ENCODE measurements at places on chromosomes 1 and 21.

DNA sequence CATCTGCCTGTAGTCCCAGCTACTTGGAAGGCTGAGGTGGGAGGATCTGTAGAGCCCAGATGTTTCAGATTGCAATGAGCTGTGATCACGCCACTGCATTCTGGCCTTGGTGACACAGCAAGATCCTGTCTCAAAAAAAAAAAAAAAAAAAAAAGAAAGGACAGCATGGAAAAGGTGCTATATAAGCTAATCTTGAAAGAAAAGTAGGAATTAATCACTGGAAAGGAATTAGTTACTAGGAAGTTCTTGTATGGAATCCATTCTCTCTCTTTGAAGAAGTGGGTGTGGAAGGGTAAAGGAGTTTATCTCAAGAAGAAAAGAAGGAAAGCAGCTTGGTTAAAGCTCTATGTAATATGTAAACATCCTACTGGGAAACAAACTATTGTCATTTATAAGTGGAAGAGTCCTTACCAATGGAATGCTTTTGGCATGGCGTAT, 339.2 kb downstream of the DPYD start:
- no peak for DNase-seq

DNA sequence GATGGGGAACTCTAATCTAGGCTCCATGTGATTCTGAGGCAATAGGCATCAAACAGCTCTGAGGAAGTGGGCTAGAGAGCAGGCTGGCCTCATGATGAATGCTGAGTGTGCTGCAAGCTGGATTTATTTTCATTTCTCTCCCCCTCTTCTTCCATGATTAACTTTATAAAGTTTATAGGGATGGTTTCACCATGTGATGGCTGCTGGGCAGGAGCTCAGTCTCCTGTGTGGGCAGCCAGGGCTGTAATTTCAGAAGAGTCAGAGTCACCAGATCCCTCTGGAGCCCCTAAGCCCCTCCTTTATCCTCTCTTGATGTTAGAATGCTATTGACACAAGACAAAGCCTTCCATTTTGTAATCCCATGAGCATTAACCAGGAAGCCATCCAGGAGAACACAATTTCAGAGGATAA, 143.6 kb downstream of the CNIH3 start:
- DNase-seq = no peak

DNA sequence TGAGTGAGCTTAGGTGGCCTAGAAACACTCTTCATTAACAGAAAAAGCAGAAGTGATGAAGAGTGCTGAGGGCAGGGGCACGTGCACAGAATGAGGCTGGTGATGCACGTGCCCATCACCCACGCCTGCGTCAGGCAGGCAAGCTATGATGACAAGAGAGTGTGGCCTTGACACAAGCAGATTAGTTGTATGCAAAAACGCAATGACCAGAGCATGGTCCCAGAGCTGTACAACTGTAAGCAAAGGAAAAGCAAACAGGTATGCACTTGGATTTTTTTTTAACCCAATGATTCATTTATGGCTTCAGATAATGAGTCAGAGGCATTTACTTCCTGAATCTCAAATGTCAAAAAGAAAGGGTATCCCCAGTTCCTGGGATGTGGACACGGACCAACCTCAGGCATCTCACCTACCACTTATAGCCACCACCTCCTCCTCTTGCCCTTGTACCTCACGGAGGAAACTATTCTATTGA, 9.1 kb upstream of the TMEM61 start:
- DNase-seq = peak; percentile 72

GRCh38 chr1:62585469-62586155, 11.7 kb upstream of the ANGPTL3 start:
- no peak for DNase-seq

GRCh38 chr1:227260433-227260832, 57.9 kb downstream of the CDC42BPA start:
- no peak for DNase-seq

DNA sequence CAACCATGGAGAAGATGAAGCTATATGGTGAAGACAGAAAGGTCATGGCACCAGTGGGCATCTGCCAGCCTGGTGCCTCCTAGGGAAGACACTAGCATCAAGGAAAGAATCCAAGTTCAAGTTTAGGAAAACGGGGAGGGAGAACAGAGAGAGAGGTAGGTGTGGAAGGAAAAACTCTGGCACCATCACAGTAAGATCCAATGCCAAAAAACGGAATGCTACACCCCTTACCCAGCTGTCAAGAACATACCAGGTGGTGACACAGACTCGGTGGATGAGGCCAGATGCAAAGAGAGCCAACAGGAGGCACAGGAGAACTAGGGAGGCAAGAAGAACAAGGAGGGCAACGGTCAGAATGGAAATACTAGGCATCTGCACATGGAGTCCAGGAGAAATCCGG, 3.6 kb downstream of the KRTCAP2 start:
- no peak for DNase-seq

DNA sequence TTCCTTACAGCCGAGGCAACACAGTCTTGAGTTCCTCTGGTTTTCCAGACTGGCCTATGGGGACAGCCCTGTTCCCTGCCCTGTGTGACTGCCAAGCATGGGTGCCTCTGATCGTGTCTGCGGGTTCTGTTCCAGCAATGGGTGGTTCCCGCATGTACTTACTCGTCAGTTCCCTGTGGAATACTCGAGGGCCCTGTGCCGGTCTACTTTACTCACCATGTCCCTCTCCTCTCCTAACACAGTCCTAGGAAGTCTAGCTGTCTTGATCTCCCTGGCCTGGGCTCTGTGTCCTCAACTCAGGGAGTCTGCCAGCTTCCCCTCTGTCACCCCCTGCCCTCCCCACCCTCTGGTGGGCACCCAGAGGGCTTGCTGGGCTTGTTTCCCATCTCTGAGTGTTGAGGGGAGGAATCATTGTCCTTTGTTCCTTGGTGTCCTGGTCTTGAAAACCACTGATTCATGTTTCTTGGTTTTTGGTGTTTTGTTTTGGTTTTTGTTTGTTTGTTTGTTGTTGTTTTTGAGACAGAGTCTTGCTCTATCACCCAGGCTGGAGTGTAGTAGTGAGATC, 36.0 kb downstream of the TRAPPC10 start:
- DNase-seq = no peak

- no peak for DNase-seq
Observed at GRCh38 chr1:153438599-153438998, 21.9 kb downstream of the S100A7 start.

DNA sequence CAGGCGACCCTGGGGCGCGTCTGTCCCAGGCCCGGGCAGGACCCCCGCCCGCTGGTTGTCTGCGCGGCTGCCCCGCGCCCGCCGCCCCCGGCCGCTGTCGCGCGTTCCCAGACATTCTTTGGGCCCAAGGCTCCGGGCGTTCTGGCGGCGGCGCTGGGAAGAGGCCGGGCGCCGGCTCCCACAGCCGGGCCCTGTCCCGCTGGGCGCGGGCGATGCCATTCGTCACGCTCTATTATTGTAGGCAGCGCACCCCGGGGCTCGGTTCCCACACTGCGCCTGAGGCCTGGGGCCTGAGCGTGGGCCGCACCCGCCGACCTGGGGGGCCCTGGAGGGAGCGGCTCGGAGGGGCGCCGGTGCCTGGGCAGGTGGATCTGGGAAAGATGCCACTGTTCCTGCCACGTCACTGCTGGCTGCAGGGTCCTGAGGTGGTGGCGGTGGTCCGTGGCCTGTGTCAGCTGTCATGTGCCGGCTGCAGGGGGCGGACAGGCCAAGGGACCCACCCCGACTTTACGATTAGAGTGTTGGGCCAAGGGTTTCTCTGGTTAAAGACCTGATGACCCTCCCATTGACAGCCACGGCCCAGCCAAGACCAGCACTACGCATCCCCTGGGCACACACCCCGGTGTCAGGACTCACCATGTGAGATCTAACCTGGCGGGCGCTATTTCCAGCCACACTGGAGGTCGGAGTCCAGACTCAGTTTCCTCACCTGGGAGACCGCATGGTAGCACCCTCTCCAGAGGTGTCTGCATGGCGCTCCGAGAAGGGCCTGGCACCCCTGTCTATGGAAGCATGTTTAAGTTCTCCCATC, 55.1 kb upstream of the ADARB1 start:
- no peak for DNase-seq

GRCh38 chr1:23403735-23404486, 20.6 kb downstream of the TCEA3 start:
- peak; percentile 86 for DNase-seq

GRCh38 chr1:63653976-63654375, 60.8 kb downstream of the PGM1 start:
- DNase-seq = no peak

DNA sequence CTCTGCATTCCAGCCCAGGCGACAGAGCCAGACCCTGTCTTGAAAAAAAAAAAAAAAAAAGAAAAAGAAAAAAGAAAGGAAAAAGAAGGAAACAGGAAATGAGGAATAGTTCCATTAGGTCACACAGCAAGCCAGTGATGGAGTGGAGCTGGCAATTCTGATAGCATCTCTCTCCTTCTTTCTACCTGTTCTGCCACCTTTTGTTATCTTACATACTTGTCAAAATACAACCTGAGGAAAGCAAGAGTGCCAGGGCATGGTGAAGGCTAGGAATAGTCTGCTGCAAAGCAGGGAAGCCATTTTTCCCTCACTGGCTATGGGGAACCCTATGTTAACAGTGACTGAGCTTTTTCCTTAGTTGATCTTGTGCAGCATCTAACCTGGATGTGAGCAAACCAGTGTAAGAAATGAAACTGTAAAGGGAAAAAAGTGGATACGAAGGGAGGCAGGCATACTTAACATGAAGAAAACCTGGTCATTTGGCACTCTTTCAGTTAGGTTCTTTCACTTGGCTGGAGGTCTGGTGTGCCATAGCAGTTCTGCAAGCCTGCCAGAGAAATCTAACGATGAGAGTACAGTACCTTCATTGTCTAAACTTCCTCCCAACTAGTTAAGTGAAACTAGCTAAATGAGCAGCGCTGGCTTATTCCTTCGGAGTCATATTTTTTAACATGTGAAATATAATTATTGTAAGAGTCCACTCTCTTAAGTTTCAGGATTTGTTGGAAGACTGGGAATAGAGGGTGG, 17.9 kb upstream of the THEM5 start:
- no peak for DNase-seq

GRCh38 chr1:30734580-30734979, 11.2 kb upstream of the MATN1 start:
- DNase-seq = no peak

GRCh38 chr1:7632681-7633080, 138.4 kb upstream of the VAMP3 start:
- DNase-seq = no peak

GRCh38 chr1:61089338-61089737, 7.0 kb downstream of the NFIA start:
- no peak for DNase-seq

- DNase-seq = peak; percentile 59
Observed at GRCh38 chr1:10679496-10680220, 116.8 kb downstream of the CASZ1 start.

- peak; percentile 25 for DNase-seq
Observed at GRCh38 chr1:117753652-117754051, 147.8 kb downstream of the TENT5C start.

- DNase-seq = no peak
Observed at GRCh38 chr1:226679262-226679661, 59.8 kb downstream of the ITPKB start.

- DNase-seq = no peak
Observed at GRCh38 chr21:39796466-39796865, 51.5 kb downstream of the IGSF5 start.

DNA sequence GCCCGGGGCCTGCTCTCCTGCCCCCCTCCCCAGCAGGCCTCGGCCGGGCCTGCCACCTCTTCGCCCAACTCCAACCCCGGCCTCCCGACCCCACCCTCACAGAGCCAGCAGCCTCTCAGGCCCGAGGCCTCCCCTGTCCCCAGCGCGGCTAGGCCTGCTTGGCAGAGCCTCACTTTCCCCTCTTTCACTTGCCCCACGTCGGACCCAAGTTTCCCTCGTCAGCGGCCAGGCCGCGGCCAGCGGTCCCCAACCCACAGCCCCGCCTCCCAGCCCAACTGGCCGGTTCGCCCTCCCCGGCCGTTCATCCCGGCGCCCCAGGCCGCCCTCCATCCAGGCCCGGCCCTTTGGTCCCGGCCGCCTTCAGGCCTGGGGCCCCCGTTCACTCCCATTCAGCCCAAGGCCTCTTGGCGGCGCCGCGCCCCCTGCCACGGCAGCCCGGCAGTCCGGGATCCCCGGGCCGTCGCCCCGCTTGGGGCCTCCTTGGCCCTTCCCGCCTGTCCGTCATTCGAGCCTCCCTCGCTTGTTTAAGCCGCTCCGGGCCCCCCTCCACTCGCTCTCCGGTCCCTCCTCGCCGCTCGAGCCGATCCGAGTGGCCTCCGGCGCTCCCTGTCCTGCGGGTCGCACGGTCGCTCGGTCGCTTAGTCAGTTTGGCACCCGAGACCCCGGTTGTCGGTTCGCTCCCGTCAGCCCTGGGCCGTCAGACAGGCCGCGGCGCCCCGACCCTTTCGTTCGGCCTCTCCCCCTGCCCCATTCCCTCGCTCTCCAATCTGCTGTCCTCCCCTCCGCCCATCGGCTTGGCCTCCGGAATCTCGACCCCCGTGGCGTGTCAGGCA, 1.4 kb downstream of the LRRC41 start:
- DNase-seq = peak; percentile 33

- no peak for DNase-seq
Observed at GRCh38 chr1:234825498-234826165, 215.7 kb upstream of the IRF2BP2 start.

GRCh38 chr1:917466-918091, 6.1 kb upstream of the SAMD11 start:
- no peak for DNase-seq

DNA sequence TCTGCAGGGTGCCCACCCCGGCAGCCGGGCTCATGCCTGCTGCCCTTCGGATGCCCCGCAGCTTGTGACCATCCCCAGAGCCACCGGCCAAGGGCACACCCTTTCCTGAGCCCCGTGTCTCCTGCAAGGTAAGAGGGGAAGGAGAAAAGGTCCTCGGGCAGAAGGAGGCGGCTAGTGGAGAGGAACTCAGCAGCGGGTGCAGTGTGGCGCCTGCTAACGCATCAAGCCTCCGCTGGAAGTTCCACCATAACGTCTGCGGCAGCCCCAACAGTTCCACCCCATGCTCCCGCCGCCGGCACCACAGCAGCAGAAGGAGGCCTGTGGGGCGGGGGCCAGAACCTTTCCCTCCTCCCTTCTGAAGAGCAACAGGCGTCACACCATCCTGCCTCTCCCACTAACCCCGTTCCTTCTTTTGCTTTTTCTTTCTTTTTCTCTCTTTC, 990 bp downstream of the VWA5B1 start:
- DNase-seq = no peak

DNA sequence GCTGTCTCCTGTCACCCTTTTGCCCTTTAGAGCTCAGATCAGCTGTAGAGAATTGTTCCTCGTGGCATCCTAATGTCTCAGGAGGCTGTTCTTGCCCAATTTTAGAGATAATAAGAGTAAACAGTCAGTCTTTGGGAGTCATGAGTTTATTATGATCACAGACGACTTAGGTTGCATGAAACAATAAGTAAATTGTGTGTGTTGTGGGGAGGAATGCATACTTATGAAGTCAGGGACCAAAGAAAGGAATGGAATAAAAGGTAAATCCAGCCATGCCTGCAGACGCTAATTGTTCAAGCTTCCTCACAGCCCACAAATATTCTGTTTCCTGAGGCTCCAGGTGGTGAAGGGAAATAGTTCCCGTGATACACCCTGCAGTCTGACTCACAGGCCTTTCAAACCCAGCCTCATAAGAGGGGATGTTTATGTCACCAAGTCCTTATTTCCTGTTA, 897 bp downstream of the EPHX4 start:
- peak; percentile 96 for DNase-seq

Measured in RKO (cell line).